Activated CD4-positive, alpha-beta T cell treated with anti-CD3 and anti-CD28 coated beads, Interleukin-2, amount 50 U/mL, for 24 hours (primary cell): ENCODE measurements at places on chromosomes 7 and 10.

- DNase-seq, result no peak
Observed at GRCh38 chr10:86163522-86164173, 202.9 kb downstream of the GRID1 start.

- no peak for DNase-seq
Observed at GRCh38 chr10:21527598-21528235, 2.2 kb upstream of the SKIDA1 start.

DNA sequence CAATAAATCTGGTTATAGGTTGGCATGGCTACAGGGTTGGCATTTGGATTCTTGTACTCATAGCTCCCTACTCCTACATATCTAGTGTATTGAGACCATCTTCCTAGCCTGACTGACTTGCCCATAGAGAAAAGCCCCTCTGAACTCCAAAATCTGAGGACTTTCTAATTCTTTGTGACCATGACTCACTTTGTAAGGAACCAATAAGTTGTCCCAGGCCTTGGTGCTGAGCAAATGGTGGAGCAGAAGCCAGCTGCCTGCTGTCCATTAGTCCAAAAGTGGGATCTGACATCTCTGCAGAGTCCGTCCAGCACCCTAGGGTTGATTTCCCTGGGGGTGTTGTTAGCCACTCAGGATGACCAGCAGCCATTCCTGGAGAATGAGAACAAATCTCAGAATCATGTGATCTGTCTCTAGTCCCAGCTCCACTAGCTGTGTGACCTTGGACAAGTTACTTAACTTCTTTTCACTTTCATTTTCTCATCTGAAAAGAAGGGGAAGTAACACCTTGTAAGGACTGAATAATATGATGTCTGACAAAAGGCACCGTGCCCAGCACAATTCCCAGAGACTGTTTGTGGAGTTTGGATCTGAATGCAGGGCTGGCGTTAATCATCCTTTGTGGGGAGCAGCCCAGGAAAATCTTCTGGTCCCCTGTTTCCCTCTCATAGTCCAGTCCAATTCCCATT is 44.1 kb downstream of the MTURN start:
- no peak for DNase-seq

DNA sequence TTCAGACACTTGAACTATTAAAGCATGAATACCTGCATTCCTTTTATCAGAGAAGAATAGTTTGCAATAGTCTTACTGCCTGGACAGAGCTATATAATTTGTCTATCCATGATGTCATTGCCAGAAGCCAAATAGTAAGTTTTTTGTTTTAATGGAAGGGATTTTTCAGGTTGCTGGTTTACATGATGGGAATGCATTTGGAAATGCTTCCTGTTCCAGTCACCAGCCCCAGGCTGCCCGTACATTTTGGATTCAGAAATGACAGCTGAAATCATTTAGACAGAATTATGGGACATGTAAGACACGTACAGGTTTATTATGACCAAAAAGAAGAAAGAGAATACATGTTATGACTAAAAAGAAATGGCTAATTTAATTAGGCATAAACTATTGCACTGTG is 293.1 kb downstream of the CDK14 start:
- DNase-seq, result no peak

GRCh38 chr7:35624299-35625186 is 70.4 kb downstream of the HERPUD2 start:
- DNase-seq, result peak; percentile 11

DNA sequence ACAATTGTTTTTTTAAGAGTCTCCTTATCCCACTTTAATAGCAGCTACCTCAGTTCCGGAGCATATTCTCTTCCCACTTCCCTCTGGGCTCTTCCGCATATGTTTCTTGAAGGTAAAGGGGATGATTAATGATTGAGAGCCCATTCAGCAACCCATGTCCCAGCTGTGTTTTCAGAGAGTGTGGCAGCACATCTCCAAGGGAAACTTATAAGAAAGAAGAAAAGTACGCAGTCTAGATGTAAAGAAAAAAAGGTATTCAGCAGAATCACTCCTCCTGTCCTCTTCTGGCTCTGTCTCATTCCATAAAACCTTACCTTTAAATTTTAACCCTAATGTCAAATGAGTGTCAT is 9.7 kb upstream of the ANKRD7 start:
- DNase-seq, result no peak

GRCh38 chr7:115585015-115585718 is 445.4 kb downstream of the TFEC start:
- no peak for DNase-seq

DNA sequence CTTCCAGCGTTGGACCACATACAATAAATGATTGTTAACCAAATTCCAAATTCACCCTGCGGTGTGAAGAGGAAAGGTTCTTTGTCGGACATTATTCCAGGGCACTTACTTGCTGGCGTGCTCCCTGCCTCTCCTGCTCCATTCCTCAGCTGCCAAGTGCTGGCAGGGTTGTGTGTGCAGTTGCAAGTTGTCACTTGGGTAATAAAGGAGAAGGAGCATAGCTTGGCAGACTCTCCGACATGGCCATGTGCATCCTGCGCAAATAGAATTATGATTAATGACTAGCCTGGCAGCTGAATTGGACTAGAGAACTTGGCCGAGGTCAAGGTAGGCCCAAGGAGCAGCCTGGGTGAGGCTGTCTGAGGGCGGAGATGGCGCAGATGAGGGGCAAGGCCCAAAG is 92.3 kb upstream of the ELMO1 start:
- DNase-seq, result no peak

DNA sequence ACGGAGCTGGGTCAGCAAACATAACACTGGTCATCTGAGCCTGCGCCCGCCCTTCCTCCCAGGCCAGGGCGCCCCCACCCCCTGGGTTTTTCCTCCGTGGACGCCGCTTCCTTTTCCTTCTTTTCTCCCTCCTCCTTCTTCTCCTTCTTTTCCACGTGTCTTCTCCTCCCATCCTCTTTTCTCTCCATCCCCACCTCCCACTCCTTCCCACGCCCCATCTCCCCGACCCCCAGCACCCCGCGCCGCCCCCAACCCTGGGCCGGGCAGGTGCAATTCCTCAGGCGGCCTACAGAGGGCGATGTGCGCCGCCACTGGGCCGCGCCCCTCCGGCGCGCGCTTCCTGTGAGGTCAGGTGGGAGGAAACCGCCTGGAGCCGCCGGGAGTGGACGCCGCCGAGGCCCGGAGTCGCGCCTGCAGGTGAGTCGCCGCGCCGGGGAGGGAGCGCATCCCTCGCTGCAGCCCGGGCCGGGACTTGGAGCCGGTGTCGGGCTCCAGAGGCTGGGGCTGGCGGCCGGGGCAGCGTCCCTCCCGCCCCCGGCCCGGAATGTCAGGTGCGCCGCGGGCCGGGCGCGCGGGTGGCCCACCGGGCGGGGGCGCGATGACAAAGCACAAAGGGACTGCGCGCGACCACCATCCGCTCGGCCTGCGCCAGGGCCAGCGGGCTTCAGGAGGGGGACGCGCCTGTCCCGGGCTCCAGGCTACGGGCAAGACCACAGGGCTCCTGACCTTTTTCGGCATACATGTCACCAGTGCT is at the start of gene FAM241B:
FAM241B (plus strand) TSS at position 351 of the 754 bp plus-strand sequence. CDS start 1,497 bp downstream, outside the sequence.
- peak; percentile 63 for DNase-seq

GRCh38 chr7:31004393-31004792 is 40.6 kb downstream of the GHRHR start:
- DNase-seq, result no peak

DNA sequence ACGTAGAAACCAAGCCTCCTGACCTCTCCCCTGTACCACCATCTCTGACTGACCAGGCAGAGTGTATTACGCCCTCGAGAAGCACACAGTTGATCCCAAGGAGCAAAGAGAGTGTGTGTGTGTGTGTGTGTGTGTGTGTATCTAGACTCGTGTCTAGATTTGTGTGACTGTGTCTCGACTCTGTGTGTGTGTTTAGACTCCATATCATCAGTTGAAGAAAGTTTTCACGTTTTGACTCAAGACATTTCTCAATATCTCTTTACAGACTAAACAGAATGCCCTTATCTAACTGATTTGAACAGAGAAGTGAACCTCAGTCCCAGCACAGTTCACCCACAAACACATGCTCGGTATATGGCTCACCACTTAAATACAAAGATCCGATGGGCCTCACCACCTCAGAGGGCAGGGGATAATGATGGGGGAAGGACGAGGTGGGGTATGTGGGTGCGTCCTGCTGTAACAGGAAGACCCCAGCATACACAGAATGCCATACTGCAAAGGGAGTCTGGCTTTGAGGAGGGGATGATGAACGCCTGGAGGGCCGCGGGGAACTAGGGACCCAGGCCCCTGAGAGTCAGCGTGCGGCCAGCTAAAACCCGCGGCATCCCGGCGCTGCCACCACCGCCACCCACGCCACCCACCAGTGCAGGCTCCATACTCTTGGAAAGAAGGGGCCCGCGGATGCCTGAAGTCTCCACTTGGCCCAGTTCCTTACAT is 780 bp downstream of the ALDH18A1 start:
- peak; percentile 2 for DNase-seq

DNA sequence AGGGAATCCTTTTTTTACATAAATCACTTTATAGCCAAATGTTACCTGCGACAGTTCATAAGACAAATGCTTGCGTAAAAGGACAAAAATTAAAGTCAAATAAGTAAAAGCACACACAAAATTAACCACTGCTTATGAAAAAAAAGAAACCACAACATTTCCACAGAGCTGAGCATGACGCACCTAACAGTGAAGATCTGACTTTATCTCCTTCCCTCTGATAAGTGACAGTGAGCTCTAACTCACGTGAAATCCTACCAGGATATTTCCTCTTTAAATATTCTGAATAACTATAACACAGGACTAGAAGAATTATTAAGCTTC is 225.5 kb downstream of the SFMBT2 start:
- no peak for DNase-seq
